ENCODE measurements at places on chromosomes 5 and 9.
A peak's percentile ranks its signal among the peaks of the same experiment; 100 is the strongest.

- DNase-seq = no peak
Observed at GRCh38 chr9:7613931-7614330, 185.6 kb downstream of the DMAC1 start.

GRCh38 chr5:149063017-149063687 is at the start of gene SH3TC2:
Gene SH3TC2, minus strand, starts transcription at chr5:149063062. Its CDS starts 40 bp downstream, at chr5:149063022.
- DNase-seq = peak; percentile 40

DNA sequence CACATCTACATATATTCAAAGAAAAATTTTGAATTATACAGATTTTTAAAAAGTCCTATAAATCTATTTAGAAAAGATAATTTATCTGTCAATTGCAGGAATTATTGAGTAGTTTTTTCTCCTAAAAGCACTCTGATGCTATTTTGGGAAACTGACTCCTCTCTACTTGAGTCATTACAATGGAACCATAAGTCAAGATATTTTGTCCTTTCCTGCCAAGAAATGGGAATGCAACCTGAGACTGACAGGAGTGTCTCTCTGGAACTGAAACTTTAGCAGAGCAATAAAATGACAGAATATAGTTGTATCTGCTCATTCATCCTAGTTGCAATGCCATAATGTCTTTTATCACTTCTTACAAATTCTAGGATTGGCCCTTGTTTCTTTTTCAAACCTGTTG is 48.6 kb downstream of the CARTPT start:
- DNase-seq = no peak

DNA sequence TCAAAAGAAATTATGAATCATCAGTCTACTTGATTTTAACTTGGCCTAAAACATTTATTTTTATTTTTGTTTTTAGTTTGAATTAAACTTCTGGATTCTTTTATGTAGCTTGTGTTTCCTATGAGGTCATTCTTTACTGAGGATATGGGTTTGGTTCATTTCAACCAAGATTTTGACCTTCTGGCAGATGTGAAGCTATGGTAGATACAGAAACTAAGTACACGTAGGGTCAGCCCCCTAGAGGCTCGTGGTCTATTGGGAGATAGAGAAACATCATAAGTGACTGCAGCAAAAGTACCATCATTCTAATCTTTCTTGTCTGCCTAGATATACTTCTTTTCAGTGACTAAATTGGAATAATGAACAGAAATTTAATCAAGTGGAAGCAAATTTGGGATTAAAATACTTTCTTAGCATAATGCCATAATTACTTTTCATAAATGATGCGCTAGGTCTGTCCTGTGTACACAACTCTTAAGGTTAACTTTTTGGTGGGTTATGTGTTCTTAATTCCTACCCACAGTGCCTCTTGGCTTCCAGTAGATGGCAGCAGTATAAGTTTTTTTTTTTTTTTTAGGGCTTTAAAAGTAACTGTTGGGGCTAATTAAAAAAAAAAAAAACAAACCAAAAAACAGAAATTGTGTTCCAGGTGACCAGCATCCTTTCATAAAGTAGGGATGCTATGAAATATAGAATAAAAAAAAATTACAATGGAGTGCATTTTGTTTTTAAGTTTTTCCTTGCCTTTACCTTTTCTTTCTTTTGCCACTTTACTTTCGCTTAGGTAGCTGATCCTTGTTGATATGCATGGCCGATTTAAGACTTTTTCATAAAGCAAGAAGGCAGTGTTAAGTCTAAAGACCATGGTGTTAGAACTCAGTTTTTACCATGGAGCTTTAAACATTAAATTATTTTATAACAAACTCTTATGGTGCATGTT is 49.9 kb downstream of the LRRTM2 start:
- DNase-seq = peak; percentile 28

GRCh38 chr5:120866997-120867396 is 402.9 kb downstream of the PRR16 start:
- no peak for DNase-seq

- DNase-seq = no peak
Observed at GRCh38 chr5:116013936-116014335, 18.3 kb upstream of the ARL14EPL start.

DNA sequence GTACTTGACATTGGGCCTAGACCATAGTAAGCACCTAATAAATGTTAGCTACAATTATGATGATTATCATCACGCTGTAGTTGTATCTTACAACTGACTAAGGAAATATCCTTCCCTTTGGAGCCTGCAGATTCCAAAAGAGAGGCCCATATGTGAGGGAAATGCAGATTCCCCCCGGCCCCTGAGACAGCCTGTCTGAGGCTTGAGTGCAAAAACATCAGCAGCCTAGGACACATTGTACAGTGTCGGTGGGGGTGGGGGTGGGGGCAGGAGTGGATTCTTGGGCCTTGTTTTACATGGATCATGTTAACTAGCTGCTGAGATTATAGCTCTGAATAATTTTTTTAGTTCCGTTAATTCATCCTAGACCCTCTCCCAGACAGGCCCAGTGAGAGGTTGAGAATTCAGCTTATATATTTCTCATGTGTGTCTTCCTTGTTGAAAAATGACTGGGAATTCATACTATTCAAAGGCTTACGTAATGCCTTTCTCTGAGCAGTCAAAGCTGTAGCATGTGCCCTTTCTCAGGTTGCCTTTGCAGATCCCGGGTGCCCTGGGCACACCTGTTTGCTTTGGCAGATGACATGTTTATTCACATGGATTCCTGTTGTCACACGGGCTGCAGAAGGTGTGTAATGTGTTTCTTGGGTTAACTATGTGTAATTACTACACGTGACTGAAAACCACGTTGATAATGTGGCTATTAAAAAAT is 262.8 kb downstream of the NR3C1 start:
- DNase-seq = no peak

GRCh38 chr9:136403915-136404800 is 4.2 kb upstream of the SNAPC4 start:
- no peak for DNase-seq

GRCh38 chr5:11072076-11072475 is 311.0 kb upstream of the DAP start:
- DNase-seq = no peak

GRCh38 chr9:110317911-110318310 is 19.8 kb downstream of the TXNDC8 start:
- no peak for DNase-seq

- no peak for DNase-seq
Observed at GRCh38 chr5:91033370-91033769, 349.7 kb downstream of the ARRDC3 start.

GRCh38 chr9:124437086-124437485 is 13.2 kb upstream of the ADGRD2 start:
- DNase-seq = no peak

GRCh38 chr5:179220716-179221115 is 124.5 kb downstream of the ADAMTS2 start:
- DNase-seq = no peak

DNA sequence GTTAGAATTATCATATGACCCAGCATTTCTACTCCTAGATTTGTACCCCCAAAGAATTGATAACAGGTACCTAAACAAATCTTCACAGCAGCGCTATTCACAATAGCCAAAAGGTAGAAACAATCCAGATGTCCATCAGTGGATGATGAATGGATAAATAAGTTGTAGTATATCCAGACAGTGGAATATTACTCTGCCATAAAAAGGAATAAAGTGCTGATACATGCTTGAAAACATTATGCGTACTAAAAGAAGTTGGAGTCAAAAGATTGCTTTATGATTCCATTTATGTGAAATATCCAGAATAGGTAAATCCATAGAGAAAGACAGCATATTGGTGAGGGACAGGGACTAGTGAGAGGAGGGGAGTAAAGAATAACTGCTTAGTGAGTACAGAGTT is 26.0 kb downstream of the MTREX start:
- DNase-seq = no peak

- no peak for DNase-seq
Observed at GRCh38 chr9:18163146-18163545, 310.8 kb upstream of the ADAMTSL1 start.

DNA sequence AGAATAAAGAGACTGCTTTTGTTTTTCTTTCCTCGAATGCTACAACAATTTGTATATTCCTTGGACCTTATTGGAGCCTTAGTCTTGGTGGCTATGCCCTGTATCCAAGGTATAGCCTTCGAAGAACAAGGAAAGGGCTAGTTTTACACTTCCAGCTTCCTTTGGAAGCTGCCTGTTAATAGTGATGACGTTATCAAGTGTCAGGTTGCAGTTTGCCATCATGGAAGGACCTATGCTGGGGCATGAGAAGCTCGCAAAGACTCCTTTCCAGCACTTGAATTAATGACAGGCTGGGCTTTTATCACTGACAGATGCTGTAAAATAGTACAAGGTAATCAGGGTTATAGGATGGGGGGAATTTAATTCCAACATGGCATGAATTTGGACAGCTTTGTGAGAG is 157.9 kb downstream of the KDM4C start:
- DNase-seq = no peak

GRCh38 chr5:153081385-153081784 is 409.1 kb upstream of the GRIA1 start:
- no peak for DNase-seq

- DNase-seq = no peak
Observed at GRCh38 chr9:4424891-4425290, 65.4 kb upstream of the SLC1A1 start.

GRCh38 chr5:135303582-135304173 is 95.4 kb downstream of the MACROH2A1 start:
- DNase-seq = no peak

DNA sequence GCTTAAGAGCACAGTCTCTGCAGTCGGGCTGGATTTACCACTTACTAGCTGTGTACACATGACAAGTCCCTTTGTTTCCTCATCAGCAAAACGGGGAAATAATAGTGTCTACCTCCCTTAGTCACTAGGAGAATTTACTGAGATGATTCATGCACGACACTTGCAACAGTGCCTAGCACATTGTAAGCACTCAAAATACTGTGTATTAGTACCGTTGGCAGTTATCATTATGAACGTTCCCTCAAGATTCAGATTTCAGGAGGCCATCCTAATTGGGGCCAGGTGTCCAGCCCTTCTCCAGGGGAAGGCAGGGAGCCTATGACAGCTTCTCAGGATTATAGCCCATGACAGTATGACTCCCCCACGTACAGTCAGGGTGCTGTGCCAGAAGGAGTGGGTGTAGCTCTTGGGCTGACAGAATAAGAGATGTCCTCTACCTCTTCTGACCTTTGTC is 164.3 kb downstream of the DOCK2 start:
- DNase-seq = no peak

- DNase-seq = no peak
Observed at GRCh38 chr5:34498572-34498971, 157.6 kb upstream of the RAI14 start.

DNA sequence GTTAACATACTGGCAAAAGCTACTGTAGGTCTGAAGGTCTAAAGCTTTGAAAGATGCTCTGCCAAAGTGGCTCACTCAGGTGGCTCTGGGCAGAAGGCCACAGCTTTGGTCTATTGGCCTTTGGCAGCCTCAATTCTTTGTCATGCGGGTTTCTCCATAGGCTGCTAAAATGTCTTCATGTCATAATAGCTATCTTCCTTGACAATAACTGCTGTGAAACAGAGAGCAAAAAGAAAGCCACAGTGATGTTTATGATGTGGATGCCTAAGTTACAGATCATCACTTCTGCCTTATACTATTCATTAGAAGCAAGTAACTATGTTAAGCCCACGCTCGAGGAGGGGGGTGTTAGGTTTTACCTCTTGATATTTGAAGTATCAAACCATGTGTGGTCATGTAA is 906.1 kb upstream of the CDH9 start:
- DNase-seq = no peak

- no peak for DNase-seq
Observed at GRCh38 chr5:5291357-5291756, 131.1 kb upstream of the ICE1 start.

DNA sequence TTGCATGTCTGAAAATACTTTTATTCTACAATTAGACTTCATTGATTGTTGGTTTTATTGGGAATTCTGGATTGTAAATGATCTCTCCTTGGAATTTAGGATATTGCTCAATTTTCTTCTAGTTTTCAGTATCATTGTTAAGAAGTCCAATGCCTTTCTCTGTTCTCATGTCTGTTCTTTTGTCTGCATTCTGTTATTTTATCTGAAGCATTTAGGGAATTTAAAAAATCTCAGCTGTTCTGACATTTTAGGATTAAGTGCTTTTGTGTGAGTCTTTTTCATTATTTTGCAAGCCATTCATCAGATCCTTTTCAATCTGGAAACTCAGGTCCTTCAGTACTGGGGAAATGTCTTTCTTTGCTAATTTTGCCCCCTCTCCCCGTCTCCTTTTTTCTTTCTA is 4.4 kb upstream of the FER start:
- no peak for DNase-seq

- DNase-seq = no peak
Observed at GRCh38 chr9:81069923-81070322, 619.4 kb downstream of the TLE1 start.

- DNase-seq = no peak
Observed at GRCh38 chr9:121770415-121771273, 119.2 kb downstream of the DAB2IP start.

DNA sequence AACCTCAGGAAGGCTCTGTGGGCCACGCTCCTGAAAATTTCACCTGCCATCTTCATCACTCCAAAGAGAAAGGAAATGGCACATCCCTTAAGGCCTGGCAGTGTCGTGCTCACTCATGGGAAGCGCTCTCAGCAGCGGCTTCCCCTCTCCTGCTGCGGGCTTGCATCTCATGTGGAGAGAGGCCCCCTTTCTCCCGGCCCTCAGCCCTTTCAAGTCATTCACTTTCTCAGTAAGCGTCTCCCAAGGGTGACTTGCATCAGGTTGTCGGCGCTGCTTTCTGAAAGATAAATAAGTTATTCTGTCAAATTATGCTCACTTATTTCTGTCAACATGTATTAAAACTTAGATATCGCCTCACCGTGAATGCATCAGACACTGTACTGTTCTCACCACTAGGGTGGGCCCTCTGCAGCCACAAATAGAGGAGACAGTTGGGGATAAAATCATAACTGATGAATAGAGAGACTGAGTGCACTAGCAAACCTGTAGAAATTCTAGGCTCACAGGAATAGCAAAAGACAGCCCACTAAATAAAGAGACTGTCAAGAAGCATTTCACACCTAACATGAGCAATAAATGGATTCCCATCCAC is 174.6 kb downstream of the RFK start:
- no peak for DNase-seq

GRCh38 chr5:171667341-171668096 is 118.1 kb upstream of the SMIM23 start:
- DNase-seq = no peak

DNA sequence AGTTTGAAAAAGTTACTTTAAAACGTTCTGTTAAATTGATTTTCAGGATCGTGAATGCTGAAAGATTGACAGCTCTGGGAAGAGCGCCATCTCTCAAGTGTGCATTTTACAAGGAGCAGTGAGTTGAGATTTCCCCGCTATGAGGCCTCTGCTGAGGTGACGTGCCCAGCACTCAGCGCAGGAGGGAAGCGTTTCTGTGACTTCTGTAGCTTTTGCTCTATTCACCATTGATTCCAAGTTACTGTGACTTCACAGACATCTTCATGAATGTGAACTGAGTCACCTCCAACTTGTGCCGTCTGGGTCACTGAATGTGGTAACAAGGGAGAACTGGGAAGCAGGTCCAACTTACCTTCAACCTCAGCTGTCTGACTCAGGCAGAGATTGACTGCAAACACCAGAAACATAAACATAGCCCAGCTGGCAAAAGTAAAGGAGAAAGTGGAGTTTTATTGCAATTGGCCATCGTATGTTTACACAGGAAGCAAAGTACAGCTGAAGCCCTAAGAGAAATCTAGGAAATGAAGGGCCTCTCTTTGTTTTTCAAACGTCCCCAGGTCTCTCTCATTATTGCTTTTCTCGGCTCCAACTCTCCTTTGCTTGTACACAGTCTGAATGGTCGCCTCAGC is 428.8 kb upstream of the CLINT1 start:
- no peak for DNase-seq

Data from HuH-7.5 (cell line).